ENCODE measurements at places on chromosomes 6 and 20.

DNA sequence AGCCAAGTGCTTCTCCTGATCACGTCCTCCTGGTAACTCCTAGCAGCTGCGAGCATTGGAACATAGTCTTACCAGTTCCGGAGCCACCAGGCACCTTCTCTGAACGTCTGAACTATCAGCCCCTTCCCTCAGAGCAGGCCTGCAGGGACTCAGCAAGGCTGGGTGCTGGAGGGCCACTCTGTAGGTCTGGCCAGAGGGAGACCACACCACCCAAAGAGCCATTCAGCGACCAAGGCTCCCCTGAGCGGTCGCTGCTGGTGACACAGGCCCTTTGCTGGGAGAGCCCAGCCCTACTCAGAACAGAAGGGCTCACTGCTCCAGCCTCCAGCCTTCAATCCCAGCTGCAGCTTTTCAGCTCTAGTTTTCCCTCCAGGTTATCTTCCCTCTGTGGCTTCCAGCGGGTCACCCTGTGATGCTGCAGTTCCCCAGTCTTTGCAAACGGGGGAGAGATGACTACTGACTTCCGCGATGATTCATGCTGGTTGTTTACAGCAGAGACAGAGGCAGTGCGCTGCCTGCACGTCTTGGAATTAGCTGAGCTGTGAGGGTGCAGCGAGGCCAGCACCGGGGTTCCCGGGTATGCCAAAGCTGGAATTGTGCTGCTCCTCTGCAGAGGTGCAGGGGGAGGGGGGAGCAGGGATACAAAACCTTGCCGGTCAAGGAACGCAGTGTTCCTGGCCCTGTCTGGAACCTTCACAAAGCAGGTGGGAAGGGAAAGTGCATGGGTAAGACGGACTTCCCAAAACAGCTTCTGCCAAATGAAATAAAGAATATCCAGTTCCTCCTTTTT lies 161.4 kb downstream of the LY86 start:
- H3K4me3 ChIP-seq: no peak overlapping the region
- H3K27ac ChIP-seq: no peak overlapping the region
- H3K36me3 ChIP-seq: no peaks in the 10 kb centered on the region
- DNase-seq: peak; percentile 83

GRCh38 chr6:38159596-38159995 lies 340.1 kb downstream of the ZFAND3 start:
- no peaks in the 10 kb centered on the region for H3K4me1 ChIP-seq
- peaks cover 3% of the 10 kb centered on the region for H3K36me3 ChIP-seq
- H3K27me3 ChIP-seq: no peaks in the 10 kb centered on the region

- H3K36me3 ChIP-seq: no peaks in the 10 kb centered on the region
- no peak overlapping the region for H3K4me3 ChIP-seq
- H3K4me1 ChIP-seq: no peaks in the 10 kb centered on the region
- DNase-seq: no peak
Measured at GRCh38 chr6:48135323-48136084, 24.5 kb upstream of the PTCHD4 start.

DNA sequence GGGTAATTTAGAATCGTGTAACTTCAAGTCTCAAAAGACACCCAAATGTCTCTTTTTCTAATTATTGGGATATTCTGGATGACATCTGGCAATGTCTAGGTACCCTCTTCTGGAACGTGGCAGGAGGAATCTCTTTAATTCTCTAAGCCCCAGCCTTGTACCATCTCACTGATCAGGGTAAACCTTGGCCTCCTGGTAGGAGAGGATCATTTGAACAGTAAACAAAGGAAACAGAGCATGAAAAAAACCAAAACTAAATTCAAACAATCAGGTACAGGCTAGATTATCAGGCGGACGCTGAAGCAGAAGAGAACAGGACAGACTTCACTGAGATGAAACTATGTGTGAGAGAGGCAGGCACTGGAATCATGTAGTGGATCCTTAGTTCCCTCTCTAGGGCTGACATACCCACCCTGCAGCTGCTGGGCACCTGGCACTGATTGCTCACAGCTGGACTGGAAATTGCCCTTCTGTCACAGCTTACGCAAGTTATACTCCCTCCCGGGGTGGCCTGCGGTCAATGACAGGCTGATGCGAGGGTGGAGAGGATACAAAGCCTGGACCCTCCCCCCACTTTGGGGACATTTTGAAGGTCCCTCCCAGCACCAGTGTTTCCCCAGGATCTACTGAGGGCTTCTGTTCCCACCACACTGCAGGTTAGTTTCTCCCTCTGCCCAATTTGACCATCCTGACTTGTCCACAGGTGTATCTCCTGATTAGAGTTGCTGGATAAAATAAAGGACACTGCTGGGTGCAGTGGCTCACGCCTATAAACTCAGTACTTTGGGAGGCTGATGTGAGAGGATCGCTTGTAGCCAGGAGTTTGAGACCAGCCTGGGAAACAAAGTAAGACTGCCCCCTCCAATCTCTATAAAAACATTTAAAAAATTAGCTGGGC lies 20.6 kb upstream of the ZBTB24 start:
- H3K27me3 ChIP-seq: no peaks in the 10 kb centered on the region
- H3K4me3 ChIP-seq: no peak overlapping the region
- no peak for DNase-seq
- H3K36me3 ChIP-seq: no peaks in the 10 kb centered on the region
- peaks cover 5% of the 10 kb centered on the region for H3K4me1 ChIP-seq

- H3K36me3 ChIP-seq: peaks cover 1% of the 10 kb centered on the region
- no peaks in the 10 kb centered on the region for H3K27me3 ChIP-seq
- DNase-seq: no peak
- H3K27ac ChIP-seq: peak overlapping the region; percentile 63
- no peak overlapping the region for H3K4me3 ChIP-seq
Measured at GRCh38 chr20:36820928-36821327, 47.4 kb upstream of the DSN1 start.

GRCh38 chr6:106446287-106446885 lies 85.9 kb downstream of the CRYBG1 start:
- DNase-seq: no peak
- H3K4me1 ChIP-seq: no peaks in the 10 kb centered on the region
- H3K36me3 ChIP-seq: no peaks in the 10 kb centered on the region
- H3K27ac ChIP-seq: no peak overlapping the region

Data from stomach (tissue), 19 donors.